ENCODE measurements at places on chromosomes 7 and 10.

- peak; percentile 29 for DNase-seq
Measured at GRCh38 chr10:124992462-124993344, 50.8 kb downstream of the ZRANB1 start.

DNA sequence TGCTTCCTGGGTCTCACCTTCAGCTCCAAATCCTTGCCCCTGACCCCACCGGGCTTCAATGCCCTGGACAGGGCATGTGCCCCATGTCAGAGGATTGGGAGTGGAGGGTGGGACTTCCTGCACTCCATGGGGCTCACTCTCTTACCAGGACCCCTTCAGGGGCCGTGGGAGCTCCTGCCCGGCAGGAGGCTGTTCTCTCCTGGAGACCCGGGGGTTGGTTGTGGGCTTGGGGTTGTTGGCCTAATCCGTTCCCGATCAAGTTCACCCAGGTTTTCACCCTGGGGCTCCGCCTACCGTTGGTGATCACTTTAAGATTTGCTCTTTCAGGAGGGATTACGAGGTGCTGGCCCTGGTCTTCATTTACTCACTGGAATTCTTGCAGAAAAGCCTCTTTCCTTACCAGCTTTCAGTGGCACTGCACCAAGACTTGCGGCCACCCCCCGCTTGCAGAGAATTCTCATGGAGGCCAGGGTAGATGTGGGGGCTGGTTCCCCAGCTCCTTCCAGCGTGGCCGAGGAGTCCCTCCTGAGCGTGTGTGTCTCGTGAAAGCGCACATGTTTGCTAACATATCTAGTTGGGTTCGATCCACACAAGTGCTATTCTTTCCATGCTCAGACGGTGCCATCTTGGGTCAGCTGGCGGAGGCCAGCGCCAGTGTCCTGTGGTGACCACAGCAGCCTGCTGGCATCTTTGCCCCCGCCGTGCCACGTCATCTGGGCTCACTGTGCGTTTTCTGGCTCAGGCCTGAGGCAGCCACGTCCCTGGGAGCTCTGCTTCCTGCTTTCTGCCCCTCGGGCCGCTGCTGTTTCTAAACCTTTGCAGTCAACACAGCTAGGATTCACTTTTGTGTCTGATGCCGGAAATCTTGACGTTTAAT lies 15.6 kb downstream of the PWWP2B start:
- no peak for DNase-seq

- peak; percentile 62 for DNase-seq
Measured at GRCh38 chr10:97574374-97575126, 2.0 kb downstream of the ANKRD2 start.

DNA sequence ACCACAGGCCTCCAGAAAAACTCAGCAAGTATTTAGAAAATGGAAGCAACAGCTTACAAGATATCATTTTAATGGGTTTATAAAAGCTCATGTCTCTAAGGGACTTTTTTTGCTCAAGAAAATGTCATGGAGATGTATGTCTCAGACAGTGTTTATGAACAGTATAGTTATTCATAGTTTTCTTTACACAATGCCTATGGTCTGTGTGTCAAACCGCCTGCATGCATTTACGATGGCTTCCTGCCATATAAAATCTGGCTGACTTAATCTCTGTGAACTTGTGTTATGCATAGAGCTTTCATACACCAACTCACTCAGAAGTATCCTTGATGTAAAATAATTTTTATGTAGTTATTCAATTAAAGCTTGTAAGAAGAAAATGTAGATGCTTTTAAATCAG lies 1314.2 kb upstream of the LRRTM3 start:
- no peak for DNase-seq

GRCh38 chr10:75029857-75030256 lies 81.6 kb upstream of the SAMD8 start:
- DNase-seq: peak; percentile 58

GRCh38 chr7:18583305-18583704 lies 87.8 kb downstream of the HDAC9 start:
- no peak for DNase-seq

GRCh38 chr10:112304267-112304859 lies 21.2 kb downstream of the TECTB start:
- no peak for DNase-seq

DNA sequence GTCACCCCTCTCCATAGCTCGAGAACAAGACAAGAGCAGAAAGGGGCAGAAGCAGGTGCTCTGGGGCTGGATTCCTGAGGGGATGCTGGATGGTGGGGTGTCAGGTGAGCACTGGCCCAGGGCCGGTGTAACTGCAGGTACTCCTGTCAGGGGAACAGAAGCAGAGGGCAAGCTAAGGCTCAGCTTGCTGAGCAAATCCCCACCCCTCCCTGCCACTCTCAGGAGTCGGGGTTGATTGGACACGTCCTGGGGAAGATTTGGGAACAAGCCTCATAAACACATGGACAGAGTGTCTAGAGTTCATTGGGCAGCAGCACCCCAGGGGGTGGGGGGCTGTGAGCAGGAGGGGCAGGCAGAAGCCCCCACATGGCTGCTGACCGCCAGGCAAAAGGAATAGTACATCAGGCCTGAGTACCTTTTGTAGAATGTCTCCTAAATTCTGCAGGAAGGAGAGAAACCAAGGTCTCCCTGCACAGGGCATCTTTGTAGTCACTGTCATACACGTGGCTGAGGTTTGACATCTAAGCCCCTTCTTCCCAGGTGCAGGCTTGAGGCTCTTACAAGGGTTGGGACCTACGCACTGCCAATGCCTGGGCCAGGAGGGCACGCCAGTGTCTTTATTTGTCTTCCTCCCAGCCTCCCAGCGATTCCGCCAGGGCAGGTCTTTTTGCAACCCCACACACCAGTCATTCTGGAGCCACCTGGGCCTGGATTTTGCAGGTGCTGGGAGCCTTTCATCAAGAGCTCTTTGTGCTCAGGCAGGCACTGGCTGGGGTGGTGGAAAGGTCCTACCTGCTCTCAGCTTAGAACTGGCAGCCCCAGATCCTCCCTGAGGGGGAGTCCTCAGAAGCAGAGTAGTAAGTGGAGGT lies 2.8 kb downstream of the CALML3 start:
- DNase-seq: no peak

- no peak for DNase-seq
Measured at GRCh38 chr10:53013201-53013810, 240.7 kb upstream of the MBL2 start.

GRCh38 chr7:28410628-28411531 lies 1.4 kb upstream of the CREB5 start:
- no peak for DNase-seq

DNA sequence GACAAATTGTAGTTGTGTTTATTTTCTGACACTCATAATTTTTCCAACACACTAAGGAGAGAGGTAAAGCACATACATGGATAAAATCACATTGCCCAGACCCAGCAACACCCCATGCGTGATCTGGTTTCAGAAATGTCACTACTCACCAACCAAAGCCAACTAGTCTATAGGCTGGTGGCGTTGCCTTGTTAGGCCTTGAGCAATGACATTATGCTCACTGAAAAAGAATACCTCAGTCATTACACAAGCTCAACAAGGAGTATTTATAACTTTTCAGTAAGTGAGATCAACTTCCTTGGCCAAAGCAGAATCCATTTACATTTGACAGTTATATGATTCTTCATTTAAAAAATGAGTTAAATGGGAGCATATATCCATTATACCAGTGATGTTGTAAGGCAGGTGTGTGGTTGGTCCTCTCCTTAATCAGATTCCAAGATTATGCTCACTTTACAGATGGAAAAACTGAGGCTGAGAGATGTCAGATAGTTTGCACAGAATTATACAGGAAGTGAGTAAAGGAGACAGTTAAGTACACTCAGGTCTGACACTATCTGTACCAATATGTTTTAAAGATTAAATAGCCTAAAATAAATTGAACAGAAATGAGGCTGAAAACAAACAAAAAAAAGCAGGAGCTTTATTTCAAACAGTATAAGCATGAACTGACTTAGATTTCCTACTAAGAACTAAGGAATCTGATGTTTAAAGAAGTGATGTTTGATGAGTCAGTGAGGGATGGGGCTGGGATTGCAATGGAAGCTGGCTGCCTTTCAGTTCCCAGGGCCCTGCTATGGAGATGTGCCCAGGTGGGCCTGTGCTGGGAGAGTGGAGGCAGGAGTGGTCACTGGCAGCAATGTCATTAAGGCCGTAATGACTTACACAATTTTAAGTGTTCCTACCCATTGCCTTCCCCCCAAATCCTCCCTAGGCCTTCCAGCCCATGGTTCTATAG lies 118.3 kb downstream of the RAPGEF5 start:
- no peak for DNase-seq

All from right renal cortex interstitium (tissue), 3 donors.